Omental fat pad (tissue), 4 donors: ENCODE measurements at places on chromosomes 11 and 22. TPM values are rescaled to one million over a fixed set of nuclear protein-coding genes. Genes with fewer than 3 reads are reported as not detected.

The CXCR5 gene
- 0.12 TPM for total RNA-seq

- DNase-seq: no peak
Observed at GRCh38 chr22:50625568-50626313, 2.2 kb downstream of the ARSA start.

- no peak for DNase-seq
Observed at GRCh38 chr11:44338026-44338425, 28.1 kb upstream of the ALX4 start.

- no peak for DNase-seq
Observed at GRCh38 chr11:38990841-38991240, 2392.8 kb upstream of the RAG2 start.

The CTTN gene
- total RNA-seq: 270 TPM

The GRM5 gene
- 0.13 TPM for total RNA-seq

- DNase-seq: no peak
Observed at GRCh38 chr11:120056301-120057027, 81.4 kb downstream of the TRIM29 start.

GRCh38 chr11:100963375-100963774 lies 166.2 kb downstream of the PGR start:
- no peak for DNase-seq

DNA sequence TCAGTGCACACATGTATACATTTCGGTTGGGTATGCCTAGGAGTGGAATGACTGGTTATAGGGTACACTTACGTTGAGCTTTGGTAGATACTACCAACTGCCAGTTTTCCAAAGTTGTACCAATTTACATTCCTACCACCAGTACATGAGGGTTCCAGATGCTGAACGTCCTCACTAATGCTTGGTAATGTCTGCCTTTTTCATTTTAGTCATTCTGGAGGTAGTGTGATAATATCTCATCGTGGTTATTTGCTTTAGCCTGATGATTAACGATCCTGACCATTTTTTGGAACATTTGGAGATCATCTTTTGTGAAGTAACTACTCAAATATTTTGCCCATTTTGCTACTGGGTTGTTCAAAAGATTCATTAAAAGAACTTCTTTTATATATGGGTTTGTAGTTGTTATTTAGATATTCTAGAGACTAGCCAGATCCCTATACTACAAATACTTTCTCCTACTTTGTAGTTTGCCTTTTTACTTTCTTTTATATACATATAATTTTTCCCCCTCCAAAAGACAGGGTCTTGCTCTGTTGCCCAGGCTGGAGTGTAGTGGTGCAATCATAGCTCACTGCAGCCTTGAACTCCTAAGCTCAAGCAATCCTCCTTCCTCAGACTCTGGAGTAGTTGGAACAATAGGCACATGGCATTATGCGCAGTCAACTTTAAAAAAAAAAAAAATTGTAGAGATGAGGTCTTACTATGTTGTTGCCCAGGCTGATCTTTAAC lies 62.1 kb downstream of the RBFOX2 start:
- no peak for DNase-seq

- DNase-seq: no peak
Observed at GRCh38 chr11:68503792-68504191, 43.2 kb downstream of the PPP6R3 start.

DNA sequence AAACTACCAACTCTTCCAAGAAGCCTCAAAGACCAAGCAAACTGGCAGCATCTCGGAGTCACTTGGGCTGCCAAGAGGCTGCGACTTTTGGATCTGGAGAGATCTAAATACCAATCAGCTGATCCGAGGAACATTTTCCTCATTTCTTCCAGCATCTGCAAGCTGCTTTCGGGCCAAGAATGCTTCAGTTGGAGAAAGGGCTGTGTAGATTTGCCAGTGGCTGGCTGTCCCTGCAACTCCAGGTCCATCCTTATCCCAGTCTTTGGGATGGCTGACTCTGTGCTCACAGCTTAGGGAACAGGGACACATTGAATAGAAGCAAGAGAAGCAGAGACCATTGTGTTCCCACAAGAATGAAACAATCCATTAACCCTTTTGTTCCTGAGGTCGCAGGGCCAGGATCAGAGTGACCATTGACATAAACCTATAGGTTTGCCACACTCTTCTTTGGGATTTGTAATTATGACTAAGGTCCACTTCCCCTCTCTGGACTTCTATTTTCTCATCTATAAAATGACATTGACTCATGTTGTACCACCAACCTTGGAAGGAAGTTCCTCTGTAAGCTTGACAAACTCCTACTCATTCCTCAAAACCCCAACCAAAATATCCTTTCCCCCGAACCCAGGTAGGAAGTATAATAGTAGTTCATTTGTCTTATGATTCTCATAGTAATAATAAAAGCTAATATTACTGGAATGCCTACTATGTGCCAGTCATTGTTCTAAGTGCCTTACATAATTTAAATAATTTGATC lies 340.8 kb downstream of the MN1 start:
- DNase-seq: no peak

DNA sequence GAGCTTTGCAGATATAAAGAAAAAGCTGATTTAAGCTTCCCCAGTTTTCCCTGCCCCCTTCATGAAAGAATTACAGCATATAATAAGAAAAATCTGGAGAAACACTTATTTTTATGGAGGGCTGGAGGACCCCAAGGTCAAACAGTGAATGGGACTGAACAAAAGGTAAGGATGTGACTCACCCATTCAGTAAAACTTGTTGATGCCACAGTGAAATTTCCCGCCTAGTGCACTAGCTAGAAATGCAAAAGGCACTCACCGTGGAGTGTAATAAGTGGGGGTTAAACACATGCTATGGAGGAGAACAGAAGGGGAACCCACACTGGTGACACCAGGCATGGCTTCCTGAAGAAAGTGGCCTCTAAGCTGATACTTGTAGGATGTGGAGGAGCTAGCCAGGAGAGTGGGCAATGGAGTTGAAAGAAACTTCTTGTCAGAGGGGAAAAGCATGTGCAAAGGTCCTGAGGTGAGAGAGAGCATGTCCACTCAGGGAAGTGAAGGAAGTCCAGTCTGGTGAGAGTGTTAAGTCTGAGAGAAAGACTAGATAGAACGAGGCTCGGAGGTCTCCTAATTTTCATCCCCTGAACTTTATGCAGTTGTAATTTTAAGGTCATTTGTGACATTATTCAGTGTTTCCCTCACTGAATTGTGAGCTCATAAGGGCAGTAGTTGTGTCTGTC lies 77.1 kb downstream of the MIAT start:
- no peak for DNase-seq

GRCh38 chr11:13920756-13921155 lies 41.8 kb upstream of the SPON1 start:
- no peak for DNase-seq

The GRAP2 gene
- total RNA-seq: 9.5 TPM

The DPP3 gene
- total RNA-seq: 13.9 TPM

The ANO1 gene
- 1.9 TPM for total RNA-seq
